Foreskin fibroblast (primary cell): ENCODE measurements at places on chromosomes 7 and 10.

GRCh38 chr7:141442781-141443180 lies 108.4 kb upstream of the AGK start:
- DNase-seq = no peak

GRCh38 chr7:1742555-1743303 lies 72.7 kb downstream of the ELFN1 start:
- peak; percentile 23 for DNase-seq

GRCh38 chr10:71946700-71947099 lies 17.5 kb upstream of the CHST3 start:
- DNase-seq = no peak

DNA sequence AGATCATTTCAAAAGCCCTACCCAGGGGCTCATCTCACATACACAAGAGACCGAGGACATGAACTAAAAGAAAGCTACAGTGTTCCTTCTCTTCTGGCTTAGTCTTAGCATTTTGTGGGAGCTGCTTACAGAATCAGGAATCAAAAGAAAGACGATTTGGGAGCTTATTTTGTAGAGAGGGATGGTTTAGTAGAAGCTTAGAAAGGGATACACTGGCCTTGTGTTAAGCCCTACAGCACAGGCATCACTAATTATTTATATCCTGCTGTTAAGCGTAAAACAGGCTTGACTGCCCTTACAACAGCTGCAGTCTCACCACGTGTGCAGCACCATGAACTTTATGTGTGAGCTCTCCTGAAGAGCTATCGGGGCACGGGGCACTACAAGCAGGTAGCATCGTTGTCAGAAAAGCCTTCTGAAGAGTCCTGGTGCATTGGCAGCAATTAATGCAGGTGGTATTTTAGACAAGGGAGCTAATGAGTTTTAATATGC lies 798.3 kb downstream of the NXPH1 start:
- DNase-seq = no peak

DNA sequence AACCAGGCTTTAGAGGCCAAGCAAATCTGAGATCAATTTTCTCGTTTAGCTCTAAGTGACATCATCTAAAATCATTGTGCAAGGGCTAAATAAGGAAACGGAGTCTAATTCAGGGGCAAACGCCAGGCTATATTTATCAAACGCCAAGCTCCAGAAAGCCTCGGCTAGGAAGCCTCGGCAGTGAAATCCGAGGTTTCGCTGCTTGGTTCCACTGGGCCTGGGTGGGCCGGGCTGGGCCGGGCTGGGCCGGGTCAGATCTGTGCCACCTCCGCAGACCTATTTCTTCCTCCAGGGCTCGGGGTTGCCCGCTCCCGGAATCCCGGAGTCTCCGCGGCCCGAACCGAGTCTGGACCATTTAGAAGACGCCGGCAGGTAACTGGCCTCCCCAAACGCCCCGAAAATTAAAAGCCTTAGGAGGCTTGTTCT lies 459 bp upstream of the FEZF1 start:
- no peak for DNase-seq

- DNase-seq = peak; percentile 21
Measured at GRCh38 chr10:12566161-12567115, 217.1 kb downstream of the CAMK1D start.

DNA sequence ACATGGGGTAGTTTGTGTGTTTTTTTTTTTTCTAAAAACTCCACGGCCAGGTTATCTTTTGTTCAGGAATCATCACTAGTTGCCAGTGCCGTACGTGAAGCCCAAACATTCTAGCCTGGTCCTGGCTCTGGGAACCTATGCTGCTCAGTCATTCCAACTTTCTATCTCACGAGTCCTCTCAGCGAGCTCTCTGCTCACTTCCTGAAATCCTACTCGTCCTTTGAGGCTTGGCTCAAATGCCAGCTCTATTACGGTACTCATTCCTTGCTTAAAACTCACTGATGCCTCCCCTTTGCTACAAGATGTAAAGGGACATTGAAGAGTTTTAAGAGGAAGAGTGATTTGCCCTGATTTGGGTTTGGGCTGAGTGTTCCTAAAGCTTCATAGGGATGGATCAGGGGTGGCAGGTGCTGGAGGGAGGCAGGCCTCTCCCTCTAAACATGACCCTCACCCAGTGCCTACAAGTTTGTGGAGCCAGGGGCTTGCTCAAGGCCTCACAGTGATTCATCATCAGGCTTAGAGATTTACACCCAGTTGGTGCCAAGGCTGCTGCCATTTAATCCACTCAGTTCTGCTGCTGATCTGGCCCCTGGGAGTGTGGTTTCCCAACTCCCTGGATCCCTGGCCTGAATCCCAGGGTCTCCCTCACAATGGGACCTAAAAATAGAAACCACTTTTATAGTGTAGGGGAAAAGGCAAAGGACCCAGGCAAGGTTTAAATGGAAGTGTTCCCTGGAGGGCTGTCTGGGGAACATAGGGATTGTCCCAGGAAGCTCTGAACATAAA lies 46.1 kb upstream of the R3HCC1L start:
- DNase-seq = no peak

DNA sequence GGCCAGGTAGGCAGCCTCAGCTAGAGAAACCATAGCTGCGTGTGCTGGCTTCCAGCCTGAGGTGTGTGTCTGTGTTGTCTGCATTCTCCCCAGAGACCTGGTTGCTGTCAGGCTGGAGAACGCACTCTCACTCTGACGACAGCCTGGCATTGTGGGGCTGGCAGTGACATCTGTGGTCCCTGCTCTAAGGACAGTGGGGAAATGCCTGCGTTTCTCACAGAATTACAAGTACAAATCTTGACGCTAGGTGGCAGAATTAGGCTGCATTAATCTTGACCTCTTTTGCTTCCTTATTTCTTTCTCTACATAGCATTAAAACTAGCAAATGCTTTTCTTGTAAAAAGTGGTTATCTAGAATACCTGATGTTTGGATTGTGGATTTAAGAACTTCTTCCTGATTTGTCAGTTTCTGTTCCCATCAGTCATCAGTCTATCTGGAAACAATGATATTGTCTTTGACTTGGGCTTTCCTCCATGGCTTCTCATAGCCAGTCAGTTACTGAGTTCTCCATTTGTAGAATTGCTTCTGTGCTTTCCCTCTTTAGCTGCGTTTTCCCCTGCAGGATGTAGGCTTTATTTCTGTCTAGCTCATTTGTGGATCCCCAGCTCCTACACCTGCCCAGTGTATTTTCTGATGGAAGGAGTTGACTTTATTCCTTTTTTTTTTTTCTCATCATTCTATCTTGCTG lies 86.0 kb downstream of the FANK1 start:
- peak; percentile 50 for DNase-seq

GRCh38 chr10:102644646-102645387 lies 538 bp downstream of the TRIM8 start:
- peak; percentile 73 for DNase-seq

DNA sequence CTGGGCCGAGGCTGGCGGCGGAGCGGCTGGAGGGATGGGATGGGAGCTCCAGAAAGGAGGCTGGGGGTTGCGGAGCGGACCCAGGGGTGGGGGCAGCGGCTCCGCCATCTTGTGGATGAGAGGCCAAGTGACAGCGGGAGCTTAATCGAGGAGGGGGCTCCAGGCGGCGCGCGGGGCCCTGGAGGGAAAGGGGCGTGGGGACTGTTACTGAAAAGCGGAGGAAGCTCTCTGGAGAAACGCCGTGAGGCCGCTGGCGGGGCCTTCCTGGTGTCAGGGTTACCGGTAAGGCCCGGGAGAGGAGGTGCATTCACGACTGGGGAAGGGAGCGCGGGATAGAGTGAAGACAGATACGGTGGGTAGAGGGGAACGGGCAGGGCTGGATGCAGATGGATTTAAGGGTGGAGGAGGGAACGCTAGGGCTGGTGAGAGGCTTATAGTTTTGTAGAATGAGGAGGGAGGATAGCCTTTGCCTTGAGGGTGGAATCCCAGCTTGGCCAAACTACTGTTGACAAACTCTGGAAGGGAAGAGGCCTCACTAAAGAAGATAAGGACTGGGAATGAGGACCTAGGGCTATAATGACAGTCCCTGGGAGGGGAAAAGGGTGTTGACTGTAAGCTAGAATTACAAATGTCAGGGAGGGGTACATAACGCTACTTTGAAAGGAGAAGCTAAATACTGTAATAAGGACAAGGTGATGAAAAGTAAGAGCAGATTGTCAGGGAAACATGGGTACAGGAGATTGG lies 535 bp downstream of the BTRC start:
- peak; percentile 73 for DNase-seq

GRCh38 chr10:127168261-127168660 lies 28.1 kb downstream of the INSYN2A start:
- no peak for DNase-seq

- peak; percentile 62 for DNase-seq
Measured at GRCh38 chr7:620056-620455, 100.4 kb upstream of the PDGFA start.

- no peak for DNase-seq
Measured at GRCh38 chr7:21898265-21898930, 47.3 kb downstream of the CDCA7L start.

- DNase-seq = no peak
Measured at GRCh38 chr10:122290334-122290733, 19.2 kb downstream of the BTBD16 start.

GRCh38 chr10:102457591-102458150 lies 6.3 kb upstream of the C10orf95 start:
- DNase-seq = no peak

DNA sequence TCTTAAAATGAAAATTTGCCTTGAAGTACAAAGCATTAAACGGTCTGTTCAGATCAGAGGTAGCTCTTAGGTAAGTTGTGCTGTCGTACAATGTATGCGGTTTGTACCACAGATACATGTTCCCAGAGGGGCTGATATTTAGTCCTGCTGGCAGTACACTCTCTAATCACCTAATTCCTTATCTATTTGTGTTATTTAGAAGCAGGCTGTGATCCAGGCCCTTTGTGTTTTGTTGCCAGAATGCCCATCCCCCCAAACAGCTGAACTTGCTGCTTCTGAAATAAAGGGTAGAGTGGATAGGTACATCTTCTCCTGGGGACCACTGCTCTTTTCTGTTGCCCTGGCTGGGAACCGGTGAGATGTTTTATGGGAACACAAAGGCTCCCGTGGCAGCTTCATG lies 84.5 kb downstream of the SND1 start:
- no peak for DNase-seq

DNA sequence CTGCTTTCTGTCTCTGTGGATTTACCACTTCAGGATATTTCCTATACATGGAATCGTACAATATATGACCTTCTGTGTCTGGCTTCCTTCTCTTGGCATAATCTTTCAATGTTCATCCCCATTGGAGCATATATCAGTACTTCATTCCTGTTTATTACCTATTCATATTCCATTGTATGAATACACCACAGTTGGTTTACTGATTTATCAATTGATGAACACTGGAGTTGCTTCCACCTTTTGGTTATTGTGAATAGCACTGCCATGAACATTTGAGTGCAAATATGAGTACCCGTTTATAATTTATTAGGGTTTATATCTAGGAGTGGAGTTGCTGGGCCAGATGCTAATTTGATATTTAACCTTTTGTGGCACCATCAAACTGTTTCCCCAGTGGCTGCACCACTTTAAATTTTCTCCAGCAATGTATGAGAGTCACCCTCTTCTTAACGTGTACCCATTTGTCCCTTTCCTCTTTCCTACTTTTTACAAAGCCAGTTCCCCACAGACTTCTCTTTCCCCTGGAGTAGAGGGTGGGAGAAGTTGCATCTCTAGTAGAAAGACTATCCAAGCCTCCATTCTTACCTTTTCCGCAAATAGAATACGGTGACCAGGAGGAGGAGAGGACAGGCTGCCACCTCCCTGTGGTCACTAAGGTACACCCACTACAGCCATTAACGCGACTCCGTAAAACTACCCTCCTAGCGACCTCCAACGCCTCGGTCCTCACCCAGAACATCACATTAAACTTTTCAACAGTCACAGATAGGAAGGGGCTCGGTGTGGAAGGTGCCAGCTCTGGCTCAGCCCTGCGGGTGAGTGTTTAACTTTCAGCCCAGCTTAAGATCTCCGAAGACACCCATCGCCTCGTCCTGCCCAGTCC lies 25.6 kb downstream of the SCD start:
- no peak for DNase-seq

DNA sequence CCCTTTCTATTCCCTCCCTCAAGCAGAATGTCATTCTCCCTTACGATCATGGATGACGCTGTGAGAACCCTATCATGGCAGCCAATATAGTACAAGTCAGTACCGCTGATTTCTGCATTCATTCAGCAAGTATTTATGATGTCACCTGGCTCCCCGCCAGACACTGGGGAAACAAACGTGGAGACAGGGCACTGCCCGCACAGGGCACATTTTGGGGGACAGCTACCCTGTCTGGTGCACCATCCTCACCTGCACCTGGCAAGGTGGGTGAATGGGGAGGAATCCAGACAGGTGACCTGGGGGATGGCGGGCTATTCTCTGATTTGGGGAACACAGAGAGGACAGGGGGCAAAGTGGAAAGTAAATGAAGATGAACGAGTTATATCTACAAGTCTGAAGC lies 28.4 kb downstream of the MKI67 start:
- peak; percentile 22 for DNase-seq

DNA sequence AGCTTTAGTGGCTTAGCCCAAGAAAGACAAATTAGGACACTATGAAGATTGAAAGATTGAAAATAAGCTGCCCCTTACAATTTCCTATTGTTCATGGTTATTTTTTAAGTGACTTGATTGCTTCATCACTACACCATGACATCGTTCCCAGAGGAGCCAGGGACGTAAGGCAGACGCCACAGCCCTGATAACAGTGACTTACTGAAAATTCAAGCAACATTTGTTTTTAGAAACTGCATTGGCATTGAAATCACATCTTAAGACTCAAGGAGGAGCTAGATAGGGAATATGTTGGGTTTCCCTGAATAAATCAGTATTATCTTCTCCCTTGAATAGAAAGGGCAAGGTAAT lies 38.7 kb upstream of the ANK3 start:
- DNase-seq = no peak

- DNase-seq = no peak
Measured at GRCh38 chr7:150778014-150778737, 22.0 kb downstream of the TMEM176B start.

GRCh38 chr7:1961701-1962276 lies 271.0 kb downstream of the MAD1L1 start:
- DNase-seq = peak; percentile 85

- peak; percentile 72 for DNase-seq
Measured at GRCh38 chr7:17535776-17536175, 237.3 kb downstream of the AHR start.

- DNase-seq = no peak
Measured at GRCh38 chr7:12635830-12636229, 51.6 kb upstream of the ARL4A start.

DNA sequence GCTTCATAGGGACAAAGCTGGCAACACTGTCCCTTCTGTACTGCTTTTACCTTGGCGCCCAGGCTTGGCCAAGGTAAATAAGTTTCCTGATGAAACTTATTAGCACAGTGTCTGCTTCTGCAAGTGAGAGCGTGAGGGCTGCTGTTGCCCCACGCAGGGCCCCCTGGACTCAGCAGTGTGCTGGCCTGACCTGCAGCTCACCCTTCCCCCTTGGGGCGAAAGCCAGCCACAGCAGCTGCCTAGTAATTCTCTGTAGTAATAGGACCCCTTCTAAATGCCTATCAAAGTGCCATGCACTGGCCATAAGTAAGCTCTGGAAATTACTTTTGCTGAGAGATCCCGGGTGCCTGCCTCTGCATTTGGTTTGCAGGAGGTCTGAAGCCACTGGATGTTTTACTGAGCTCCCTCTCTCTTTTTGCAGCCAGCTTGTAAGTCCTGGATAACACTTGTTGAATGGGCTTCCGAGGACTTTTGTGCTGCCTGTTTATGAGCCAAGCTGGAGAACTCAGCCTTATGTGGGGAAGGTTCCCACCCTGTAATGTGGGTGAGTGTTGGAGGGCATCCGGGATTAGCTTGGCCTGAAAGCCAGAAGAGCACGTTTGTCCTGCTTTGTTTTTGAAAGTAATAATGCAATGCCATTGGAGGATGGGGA lies 293.9 kb downstream of the C7orf25 start:
- peak; percentile 39 for DNase-seq
